ENCODE measurements at places on chromosomes 2 and 18.

- no peak for DNase-seq
Measured at GRCh38 chr2:134839649-134840048, 1.2 kb downstream of the ACMSD start.

GRCh38 chr2:56191617-56192016 is 7.8 kb downstream of the CCDC85A start:
- DNase-seq = no peak

GRCh38 chr18:35515460-35516130 is 17.8 kb upstream of the INO80C start:
- no peak for DNase-seq

- no peak for DNase-seq
Measured at GRCh38 chr2:60079562-60079961, 473.9 kb downstream of the BCL11A start.

- DNase-seq = no peak
Measured at GRCh38 chr2:64219149-64219548, 74.9 kb upstream of the PELI1 start.

- no peak for DNase-seq
Measured at GRCh38 chr2:138267161-138267901, 234.2 kb upstream of the SPOPL start.

DNA sequence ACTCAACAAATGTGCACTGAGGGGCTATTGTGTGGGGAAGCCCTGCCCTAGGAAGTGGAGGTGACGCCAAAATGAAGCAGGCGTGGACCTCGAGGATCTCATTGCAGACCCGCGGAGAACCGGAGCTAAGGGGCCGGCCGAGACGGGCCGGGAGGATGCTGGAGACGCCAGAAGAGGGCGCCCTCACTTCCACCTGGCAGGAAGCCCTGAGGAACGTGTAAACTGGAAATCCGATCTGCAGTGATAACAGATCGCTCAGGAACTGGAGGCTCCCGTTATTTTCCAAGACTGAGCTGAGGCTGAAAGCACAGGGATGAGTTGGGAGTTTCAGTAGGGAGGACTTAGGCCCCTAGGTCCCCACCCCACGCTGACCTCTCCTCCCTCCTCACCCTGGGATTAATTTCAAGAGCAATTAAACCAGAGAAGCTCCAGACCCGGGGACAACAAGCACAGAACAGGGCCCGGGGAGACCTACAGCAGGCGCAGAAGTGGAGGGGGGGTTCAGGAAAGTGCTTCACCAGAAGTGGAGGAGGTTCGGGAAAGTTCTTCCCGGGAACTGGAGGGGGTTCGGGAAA is 7.7 kb upstream of the COL6A3 start:
- no peak for DNase-seq

DNA sequence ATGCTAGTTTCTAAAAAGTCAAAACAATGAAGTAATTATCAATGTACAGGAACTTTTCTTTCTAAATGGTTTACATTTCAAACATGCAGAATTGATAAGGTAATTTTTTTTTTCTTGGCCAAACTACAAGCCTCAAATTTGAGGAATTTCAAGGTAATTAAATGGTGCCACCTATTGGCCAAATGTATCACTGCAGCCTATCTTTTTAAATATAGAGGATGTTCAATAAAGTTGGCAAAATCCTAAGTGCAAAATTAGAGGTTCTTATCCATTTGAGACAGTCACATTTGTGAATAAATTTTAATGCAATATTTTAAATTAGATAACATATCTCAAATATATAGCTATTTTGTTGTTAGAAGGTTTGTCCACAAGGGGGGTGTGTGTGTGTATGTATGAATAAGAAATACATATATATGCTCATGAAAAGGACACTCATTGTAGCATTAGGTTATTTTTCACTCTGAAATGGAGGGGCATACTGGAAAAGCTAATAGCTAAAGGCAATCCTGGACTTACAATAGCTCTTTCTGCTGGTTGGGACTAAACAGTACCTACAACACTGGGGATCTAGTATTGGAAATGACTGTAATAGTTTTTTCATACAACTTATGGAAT is 26.2 kb downstream of the MMADHC start:
- no peak for DNase-seq

DNA sequence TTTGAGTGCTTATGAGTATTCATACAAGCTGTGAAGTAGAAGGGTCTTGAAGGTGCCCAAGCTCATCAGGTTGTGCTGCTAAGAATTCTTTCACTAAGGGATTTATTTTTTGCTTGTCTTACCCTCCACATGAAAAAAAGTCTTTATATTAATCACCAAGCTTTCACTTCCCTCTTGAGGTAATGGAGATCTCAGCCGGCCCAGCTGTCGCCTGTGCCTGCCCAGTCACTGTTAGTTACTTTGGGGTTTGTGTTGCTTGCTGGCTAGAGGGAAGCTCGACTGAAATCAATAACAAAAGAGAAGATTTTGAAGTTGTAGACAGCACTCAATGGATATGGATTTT is 21.9 kb downstream of the MC2R start:
- no peak for DNase-seq

DNA sequence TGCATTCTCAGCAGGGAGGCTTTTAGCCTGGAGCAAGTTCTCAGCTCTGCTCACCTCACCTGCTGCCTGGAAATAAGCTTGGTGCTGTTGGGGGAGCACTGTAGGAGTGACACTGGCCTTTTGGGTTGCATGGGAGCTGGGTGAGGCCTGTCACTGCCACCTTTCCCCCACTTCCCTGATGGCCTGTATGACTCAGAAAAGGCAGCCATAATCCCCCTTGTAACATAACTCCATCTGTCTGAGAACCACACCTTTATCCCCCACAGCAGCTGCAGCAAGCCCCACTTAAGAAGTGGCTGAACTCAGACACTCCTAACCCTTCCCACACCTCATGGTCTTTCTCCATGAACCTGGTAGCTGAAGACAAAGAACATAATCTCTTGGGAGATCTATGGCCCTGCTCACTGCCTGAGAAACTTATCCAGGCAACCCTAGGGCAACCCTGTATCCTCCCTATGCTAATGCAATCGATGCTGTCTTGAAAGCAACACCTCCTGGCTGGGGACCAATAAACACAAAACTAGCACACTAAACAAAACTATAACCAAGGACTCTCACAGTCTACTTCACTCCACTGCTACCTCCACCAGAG is 258.9 kb upstream of the OSR1 start:
- DNase-seq = no peak

DNA sequence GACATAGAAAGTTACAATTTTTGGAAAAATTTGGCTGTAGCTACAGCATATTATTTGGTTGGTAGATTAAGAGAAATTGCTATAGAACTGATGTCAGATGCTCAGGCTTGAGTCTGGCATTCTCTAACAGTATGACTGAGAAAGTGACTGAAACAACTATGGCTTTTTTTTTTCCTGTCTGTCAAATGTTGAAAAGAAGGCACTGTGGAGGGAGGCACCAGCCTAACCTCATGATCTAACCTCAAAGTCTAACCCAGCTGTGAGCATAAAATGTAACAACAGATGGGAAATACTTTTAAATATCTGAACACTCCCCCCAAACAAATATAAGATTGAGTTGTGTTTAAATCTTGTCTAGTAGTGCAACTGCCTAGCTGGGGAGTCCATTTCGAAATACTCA is 629.1 kb downstream of the LRP1B start:
- DNase-seq = no peak

DNA sequence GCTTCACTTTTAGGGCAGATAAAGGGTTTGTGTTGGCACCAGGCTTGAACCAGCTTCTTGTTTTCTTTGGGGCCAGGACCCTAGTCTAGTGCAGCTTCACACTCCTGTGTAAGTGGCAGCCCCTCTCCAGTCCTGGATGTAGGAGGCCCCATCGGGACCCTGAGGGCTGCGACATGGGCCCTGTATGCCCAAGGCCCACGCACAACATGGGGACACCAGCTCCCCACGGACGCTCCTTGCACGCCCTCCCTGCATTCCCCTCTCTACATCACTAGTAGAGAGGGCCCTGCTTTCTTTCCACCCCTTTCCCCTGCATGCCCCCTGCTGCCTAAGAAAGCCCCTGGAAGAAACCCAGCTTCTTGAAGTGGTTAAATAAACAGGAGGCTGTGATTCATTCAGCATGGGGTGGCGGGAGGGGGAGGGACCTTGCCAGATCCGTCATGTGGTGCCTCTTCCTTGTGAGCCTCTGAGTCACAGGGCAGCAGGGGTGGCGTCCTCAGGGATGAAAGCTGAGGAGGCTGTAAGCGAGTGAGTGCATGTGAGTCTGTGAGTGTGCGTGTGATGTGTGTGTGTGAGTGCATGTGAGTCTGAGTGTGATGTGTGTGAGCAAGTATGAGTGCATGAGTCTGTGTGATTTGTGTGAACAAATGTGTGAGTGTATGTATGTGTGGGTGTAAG is 42.5 kb downstream of the COPS8 start:
- no peak for DNase-seq

GRCh38 chr18:7464245-7464966 is 102.7 kb upstream of the PTPRM start:
- no peak for DNase-seq

DNA sequence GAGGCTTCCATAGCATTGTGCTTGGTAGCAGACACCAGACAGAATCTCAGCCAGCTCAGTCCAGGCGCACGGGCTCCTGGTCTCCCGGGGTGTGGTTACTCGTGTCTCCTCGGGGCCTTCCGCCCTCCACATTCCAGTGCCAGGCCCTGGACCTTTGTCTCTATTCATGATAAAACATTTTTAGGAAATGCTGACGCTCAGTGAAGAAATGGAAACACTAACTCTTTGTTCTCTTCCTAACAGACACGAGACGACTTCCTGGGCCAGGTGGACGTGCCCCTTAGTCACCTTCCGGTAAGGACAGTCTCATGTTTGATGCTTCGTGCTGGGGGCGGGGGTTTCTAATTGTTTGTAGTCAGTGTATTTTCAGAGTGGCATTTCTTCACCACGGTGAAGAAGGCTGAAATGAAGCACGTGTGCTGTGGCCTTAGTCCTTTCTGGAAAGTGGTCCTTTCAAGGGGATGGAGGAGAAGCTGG is 271.8 kb downstream of the NEDD4L start:
- no peak for DNase-seq

- DNase-seq = no peak
Measured at GRCh38 chr2:20215183-20216040, 9.5 kb downstream of the SDC1 start.

GRCh38 chr2:104841744-104842143 is 12.2 kb upstream of the POU3F3 start:
- DNase-seq = no peak

- no peak for DNase-seq
Measured at GRCh38 chr18:79511671-79512301, 116.1 kb downstream of the NFATC1 start.

DNA sequence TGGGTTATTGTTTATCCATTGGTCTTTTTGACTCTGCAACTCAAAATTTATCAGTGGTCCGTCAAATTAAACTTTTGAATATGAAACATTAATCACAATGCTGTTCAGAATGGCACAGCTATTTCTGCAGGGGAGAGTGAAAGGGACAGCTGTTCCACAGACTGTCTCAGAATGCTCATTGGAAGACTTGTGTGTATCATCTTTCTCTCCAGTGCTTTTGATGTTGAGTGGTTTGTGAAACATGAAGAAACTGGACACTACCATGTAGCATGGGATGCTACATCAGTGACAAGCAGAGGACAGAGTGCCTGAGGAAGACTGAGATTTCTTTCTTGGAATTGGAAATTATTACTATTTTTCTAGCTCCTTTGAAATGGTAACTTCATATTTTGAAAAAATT is 115.7 kb downstream of the PLCL1 start:
- DNase-seq = no peak

- DNase-seq = no peak
Measured at GRCh38 chr2:175855794-175856453, 146.1 kb downstream of the LNPK start.

DNA sequence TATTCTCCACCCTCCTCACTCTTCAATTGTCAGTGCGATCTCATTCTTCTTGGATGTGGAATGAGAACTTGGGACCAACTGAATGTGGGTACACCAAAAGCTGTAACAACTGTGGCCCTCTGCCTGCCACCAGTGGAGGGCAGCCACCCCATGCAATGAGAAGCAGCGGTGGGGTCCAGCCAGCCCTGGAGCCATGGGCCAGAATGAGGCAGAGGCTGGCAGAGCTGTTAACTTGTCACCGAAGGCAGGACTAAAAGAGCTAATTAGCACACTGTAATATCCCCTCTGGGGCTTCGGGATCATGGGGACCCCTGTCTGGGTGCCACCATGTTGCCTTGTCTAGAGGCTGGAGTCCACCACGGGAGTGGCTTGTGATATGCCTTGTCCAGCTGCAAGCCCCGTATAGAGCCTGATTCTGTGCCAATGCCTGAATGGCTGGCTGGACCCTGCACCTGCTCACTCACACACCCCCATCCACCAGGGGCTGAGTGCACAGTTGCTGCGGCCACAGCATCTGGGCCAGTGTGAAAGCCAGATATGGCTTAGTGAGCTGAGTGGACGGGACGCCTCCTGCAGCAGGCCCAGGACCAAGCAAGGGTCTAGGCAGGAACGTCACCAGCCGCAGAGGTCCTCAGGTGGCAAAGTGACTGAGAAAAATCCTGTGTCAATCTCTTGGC is 680.5 kb downstream of the DSC3 start:
- DNase-seq = no peak

GRCh38 chr2:15142069-15142689 is 419.0 kb downstream of the NBAS start:
- DNase-seq = no peak

DNA sequence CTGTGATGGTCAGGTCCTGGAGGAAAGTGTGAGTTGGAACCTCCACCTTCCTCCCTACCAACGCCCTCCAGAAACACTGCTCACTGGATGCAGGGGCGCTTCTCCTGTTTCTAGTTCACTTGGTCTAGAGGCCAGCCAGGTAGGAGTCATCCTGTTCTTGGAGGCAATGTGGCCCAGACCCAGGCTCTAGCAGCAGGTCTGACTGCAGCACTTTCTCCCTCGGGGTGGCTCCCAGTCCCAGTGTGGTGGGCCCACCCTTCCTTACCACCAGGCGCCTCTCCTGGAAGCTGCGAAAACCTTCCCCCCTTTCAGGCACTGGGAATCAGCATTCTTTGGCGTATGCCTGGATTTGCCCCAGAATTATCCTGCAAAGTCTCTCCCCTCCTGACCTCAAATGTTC is 292.8 kb downstream of the SOX11 start:
- no peak for DNase-seq

DNA sequence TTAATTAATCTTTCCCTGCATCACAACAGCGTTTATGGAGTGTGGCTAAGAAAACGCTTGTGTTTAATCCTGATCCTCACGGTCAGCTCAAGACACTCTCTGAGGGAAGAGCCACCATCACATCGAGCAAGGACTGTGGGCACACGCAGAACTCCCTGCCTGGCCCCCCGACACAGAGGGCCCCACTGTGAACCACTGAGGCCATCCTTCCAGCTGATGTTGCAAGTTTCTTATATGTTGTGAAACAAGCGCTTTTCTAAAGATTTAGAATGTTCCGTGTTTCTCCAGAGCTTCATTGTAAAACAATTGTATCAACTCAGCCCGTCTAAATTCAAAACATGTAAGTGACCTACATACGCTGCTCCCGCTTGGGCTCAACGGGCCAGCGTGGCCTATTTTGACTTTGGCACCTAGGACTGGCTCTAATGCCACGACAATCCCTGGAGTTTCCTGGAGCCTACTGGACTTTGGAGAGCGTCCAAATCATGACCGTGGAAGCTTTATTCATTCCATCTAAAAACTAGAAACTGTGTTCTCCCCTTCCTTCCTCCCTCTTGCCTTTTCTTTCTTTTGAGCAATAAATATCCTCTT is 34.9 kb downstream of the SERPINE2 start:
- no peak for DNase-seq
